ENCODE measurements at places on chromosomes 16 and 17. TPM values are rescaled to one million over a fixed set of nuclear protein-coding genes. Genes with fewer than 3 reads are reported as not detected.
A peak's percentile ranks its signal among the peaks of the same experiment; 100 is the strongest.

Gene TNFRSF13B
- 0.37 TPM for total RNA-seq

DNA sequence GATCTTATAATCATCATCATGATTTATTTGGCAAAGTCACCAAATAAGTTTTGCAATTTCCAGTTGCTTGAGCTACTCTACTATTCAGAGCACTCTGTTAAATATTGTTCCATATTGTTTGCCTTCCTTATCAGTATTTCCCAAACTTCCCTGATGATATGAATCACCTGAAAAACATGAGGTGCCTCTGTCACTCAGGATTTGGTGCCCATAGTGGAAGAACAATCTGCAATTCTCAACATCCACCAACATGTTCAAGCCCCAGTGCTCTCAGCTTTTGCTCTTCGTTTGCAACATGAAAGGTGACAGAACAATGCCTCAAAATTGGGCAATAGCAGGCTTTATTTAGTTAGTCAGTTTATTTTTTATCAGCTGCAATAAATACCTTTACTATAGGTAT, 28.6 kb upstream of the WSB1 start:
- peaks cover 9% of the 10 kb centered on the region for H3K4me1 ChIP-seq
- DNase-seq: no peak
- no peak overlapping the region for H3K4me3 ChIP-seq
- peak overlapping the region; percentile 61 for H3K27ac ChIP-seq

DNA sequence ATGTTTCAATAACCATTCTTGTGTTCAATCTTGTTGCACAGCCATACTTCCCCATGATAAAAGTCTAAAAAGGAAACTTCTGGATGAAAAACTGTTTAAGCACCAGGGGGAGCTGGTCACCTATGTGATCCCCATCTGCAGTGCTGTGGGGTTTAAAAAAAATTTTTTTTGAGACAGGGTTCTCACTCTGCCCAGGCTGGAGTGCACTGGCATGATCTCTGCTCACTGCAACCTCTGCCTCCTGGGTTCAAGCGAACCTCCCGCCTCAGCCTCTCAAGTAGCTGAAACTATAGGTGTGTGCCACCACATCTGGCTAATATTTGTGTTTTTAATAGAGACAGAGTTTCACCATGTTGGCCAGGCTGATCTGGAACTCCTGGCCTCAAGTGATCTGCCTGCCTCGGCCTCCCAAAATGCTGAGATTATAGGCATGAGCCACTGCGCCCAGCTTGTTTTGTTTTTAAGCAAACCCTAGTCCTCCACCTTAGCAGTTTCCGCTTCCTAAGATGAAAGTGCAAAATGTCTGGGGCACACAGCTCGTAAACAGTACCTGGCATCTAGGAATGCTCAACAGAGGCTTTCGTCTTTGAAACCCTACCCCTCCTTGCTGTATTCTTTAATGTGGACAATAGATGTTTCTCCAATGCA, 25.4 kb downstream of the DNAJA2 start:
- no peaks in the 10 kb centered on the region for H3K36me3 ChIP-seq
- H3K27me3 ChIP-seq: no peaks in the 10 kb centered on the region
- H3K4me1 ChIP-seq: no peaks in the 10 kb centered on the region
- peak; percentile 26 for DNase-seq
- no peak overlapping the region for H3K4me3 ChIP-seq

Gene GUCY2D
- total RNA-seq: not detected

Gene PRDM7
- total RNA-seq: not detected

DNA sequence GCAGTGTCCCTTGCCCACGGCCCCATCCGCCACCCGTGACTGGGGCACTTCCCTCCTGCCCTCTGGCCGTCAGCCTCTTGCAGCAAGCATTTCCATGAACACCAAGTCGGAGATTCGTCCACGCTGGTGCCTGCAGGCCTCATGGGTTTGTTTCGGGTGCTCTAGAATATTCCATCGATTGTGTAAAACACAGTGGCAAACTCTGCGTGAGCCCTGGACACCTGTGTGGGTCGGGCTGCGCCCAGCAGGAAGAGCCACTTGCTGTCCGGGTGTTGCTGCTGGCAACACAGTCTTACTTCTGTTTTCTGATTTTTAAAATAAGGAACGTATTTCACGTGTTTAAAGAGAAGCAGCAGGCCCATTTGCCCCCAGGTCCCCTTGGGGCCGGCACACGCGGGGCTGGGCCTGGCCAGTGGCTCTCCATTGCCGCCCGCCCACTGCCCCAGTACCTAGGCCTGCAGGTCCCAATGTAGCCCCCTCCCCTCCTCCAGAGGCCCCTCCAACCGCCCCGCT, 10.0 kb downstream of the CYBC1 start:
- H3K4me1 ChIP-seq: peaks cover 5% of the 10 kb centered on the region
- H3K27me3 ChIP-seq: no peaks in the 10 kb centered on the region
- H3K4me3 ChIP-seq: no peak overlapping the region
- no peak for DNase-seq
- peaks cover 75% of the 10 kb centered on the region for H3K36me3 ChIP-seq

DNA sequence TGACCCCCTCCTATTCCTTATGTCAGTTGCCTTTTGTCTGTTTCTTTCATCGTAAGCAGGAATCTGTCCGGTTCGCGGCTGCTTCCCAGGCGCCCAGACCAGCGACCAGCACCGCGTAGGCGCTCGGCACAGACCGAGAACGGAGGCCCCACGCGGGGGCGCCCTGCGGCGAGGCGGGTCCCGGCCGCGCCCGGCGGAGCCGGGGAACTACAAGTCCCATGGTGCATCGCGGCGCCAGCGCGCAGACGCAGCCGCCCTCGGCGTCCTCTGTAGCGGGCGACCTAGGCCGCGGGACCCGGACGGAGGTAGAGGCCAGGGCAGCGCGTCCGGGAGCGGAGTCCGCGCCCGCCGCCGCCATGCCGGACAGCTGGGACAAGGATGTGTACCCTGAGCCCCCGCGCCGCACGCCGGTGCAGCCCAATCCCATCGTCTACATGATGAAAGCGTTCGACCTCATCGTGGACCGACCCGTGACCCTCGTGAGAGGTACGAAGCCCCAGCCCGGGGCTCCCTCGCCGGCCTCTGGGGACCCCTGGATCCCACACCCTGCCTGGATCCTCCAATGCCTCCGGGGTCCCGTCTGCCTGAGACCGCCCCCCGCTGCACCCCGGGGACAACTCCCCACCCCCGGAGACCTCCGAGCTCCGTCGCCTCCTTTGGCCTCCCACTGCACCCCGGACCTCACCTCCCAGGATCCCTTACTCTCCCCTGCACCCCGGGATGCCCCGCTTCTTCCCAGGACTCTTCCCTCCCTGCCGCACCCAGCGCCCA, at the start of gene NDUFB10:
Gene NDUFB10 (plus strand): TSS at position 270 of the 771 bp plus-strand sequence. CDS start 87 bp downstream, at position 357.
- peak; percentile 96 for DNase-seq
- peak within 1 kb of the TSS; percentile 84 for H3K27ac ChIP-seq
- peak within 1 kb of the TSS; percentile 72 for H3K4me3 ChIP-seq
- peaks cover 28% of the 10 kb centered on the region for H3K36me3 ChIP-seq

Gene IL21R
- not detected for total RNA-seq

Gene RASL10B
- total RNA-seq: 0.43 TPM

- H3K4me3 ChIP-seq: no peak overlapping the region
- no peaks in the 10 kb centered on the region for H3K36me3 ChIP-seq
- no peak overlapping the region for H3K27ac ChIP-seq
- peaks cover 38% of the 10 kb centered on the region for H3K4me1 ChIP-seq
- no peak for DNase-seq
- H3K27me3 ChIP-seq: no peaks in the 10 kb centered on the region
These were observed 209.6 kb upstream of the CACNG5 start for GRCh38 chr17:66625311-66625767.

Gene GAA
- 21.8 TPM for total RNA-seq

DNA sequence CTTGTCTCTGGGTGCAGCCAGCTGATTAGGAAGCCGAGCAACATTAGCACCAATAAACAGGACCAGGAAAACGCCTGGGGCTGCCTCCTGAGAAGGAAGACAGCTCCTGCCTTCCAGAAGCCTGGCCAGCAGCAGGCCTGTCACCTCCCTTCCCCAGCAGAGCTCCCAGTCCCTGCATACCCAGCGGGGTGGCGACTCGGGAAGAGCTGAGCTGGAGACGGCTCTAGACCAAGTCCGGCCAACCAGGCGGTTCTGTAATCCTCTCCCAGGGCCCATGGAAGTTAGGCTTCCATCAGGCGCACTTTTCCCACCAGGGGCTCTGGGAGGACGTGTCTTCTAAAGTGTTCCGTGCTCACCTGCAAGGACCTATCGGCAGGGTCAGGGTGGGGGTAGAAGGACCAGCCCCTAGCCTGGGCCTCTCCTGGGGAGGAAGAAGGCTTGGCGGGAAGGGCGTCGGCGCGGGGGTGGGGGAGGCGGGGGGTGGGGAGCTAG, 12.0 kb upstream of the CLUH start:
- DNase-seq: peak; percentile 60
- peaks cover 73% of the 10 kb centered on the region for H3K27me3 ChIP-seq
- peaks cover 12% of the 10 kb centered on the region for H3K4me1 ChIP-seq

- DNase-seq: peak; percentile 50
- no peak overlapping the region for H3K4me3 ChIP-seq
- no peaks in the 10 kb centered on the region for H3K27me3 ChIP-seq
- H3K27ac ChIP-seq: peak overlapping the region; percentile 96
- H3K36me3 ChIP-seq: no peaks in the 10 kb centered on the region
- H3K4me1 ChIP-seq: peaks cover 26% of the 10 kb centered on the region
These were observed 902 bp upstream of the DHRS7B start for GRCh38 chr17:21125862-21126261.

- peaks cover 67% of the 10 kb centered on the region for H3K4me1 ChIP-seq
- H3K4me3 ChIP-seq: peak overlapping the region; percentile 70
- peak; percentile 95 for DNase-seq
- H3K27me3 ChIP-seq: peaks cover 15% of the 10 kb centered on the region
These were observed 1.7 kb downstream of the HS3ST3B1 start for GRCh38 chr17:14302431-14303099.

DNA sequence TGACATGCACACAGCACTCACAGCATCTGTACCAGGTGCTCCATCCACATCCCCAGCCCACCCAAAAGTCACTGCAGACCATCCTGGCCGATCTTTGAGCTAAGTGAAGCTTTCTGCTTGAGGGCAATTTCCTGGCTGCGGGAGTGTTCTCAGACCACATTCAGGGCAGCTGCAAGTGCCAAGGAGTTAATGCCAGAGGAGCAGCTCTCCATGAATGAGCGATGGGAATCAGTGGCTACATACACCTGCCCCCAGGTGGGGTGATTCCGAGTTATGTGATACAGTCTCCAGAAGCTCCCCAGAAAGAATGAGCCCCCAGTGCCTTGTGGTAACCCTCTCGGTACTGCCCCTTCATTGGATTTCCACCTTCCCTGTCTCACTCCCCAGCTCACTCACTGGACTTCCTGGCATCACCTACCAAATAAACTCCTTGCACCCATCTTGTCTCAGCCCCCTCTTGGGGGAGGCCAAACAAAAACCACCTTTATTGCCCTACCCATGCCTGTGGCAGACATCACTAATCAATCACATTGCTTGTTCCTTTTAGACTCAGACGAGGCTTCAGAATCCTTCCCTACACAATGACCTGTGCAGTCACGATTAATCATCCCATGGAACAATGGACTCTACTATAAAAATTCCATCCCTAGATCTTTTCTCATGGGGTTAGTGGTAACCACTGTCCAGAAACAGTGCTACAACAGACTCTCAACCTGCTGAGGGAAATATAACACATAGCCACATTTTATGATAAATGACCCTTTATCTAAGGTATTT, 121.1 kb downstream of the IRX5 start:
- H3K27me3 ChIP-seq: peaks cover 10% of the 10 kb centered on the region
- no peak overlapping the region for H3K4me3 ChIP-seq
- H3K36me3 ChIP-seq: no peaks in the 10 kb centered on the region
- no peak overlapping the region for H3K27ac ChIP-seq

Gene MRPS7
- total RNA-seq: 6.7 TPM

DNA sequence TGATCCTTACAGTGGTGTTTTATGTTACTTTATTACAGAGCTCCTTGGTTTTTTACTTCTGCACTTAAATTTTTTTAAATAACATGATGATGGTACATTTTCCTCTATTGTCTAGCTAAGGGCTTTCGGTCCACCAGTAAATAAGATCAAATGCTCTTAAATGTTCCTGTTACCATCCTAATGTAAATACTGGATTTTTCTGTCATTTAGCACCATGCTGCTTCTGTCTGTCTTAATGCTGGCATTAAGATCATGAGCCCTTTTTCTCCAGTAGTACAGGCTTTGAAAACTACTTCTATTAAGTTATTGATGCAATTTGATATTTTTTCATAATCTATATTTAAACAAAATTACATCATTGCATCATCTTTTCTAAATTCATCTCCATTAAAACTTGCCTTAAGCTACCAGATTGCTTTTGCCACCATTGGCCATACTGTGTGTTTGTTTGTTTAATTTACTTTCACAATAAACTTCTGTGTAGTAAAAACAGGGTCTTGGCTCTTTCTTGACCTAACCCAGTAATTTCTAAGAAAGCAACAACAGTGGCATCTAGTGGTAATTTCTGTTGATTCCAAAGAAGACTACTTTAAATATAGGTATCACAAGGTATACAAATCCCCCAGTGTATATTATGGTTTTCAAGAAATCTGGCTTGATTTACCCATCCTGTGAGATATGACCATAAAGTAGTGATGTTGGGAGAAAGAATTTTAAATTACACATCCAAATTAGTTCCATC, 9.0 kb upstream of the PHAF1 start:
- H3K4me1 ChIP-seq: peaks cover 4% of the 10 kb centered on the region
- no peak overlapping the region for H3K4me3 ChIP-seq
- no peak overlapping the region for H3K27ac ChIP-seq

Gene GABARAP
- total RNA-seq: 206 TPM

GRCh38 chr17:82203920-82204319, 8.7 kb downstream of the CCDC57 start:
- peaks cover 20% of the 10 kb centered on the region for H3K36me3 ChIP-seq
- peaks cover 20% of the 10 kb centered on the region for H3K4me1 ChIP-seq
- no peak overlapping the region for H3K27ac ChIP-seq
- H3K27me3 ChIP-seq: no peaks in the 10 kb centered on the region
- DNase-seq: no peak

- no peak for DNase-seq
- H3K27ac ChIP-seq: no peak overlapping the region
- no peaks in the 10 kb centered on the region for H3K4me1 ChIP-seq
- H3K36me3 ChIP-seq: no peaks in the 10 kb centered on the region
- H3K27me3 ChIP-seq: no peaks in the 10 kb centered on the region
These were observed 439.0 kb downstream of the HS3ST3B1 start for GRCh38 chr17:14739656-14740431.

DNA sequence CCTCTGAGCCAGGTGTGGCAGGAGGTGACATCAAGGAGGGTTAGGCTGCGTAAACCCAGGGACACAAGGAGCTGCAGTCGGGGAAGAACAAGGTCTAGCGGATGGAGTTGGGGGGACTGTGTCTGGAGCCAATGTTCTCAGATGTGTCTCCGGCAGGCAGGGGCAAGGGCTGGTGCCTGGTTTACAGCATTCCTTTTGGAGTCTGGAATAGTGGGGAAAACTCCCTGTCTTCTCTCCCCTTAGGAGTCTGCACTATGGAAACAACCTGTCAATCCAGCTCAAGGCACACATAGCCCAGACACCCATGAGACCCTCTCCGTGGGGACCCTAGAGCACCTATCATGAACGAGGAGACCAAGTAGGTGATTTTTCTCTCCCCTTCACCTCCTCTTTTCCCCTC, 27.5 kb downstream of the NLRC5 start:
- H3K27ac ChIP-seq: no peak overlapping the region
- H3K4me3 ChIP-seq: no peak overlapping the region
- DNase-seq: no peak
- no peaks in the 10 kb centered on the region for H3K27me3 ChIP-seq

Measured in stomach (tissue), 19 donors.